Fibroblast of skin of right biceps (primary cell): ENCODE measurements at places on chromosomes 3 and 15.

GRCh38 chr15:33226559-33227181 lies 32.2 kb upstream of the FMN1 start:
- peak; percentile 40 for DNase-seq

DNA sequence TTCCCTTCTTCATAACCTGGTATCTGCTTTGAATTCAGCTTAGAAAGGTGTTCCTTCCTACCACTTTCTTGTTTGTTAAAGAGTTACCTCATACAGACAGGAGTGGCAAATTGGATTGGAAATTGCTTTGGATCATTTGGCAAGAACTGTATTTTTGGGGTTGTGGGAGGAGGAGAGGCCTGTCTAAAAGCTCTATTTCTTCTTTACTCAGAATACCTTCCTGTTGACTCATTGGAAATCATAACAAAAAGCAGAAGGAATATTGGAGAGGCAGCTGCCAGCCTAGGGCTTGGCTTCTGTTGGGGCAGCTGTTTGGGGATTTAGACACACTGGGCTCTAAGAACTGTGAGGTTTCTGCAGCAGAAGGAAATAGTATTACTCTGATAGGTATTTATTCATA lies 14.2 kb downstream of the IQGAP1 start:
- peak; percentile 89 for DNase-seq

DNA sequence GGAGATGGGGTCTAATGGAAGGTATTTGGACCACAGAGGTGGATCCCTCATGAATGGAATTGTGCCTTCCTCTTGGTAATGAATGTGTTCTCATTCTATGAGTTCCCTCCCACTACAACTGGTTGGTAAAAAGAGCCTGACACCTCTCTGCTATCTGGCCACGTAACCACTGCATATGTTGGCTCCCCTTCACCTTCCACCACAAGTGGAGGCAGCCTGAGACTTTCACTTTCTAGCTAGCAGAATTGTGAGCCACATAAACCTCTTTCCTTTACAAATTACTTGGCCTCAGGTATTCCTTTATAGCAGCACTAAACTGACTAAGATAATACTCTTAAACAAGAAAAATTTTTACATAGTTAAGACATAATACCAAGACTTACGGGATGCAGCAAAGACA lies 155.3 kb downstream of the NR1I2 start:
- no peak for DNase-seq

- peak; percentile 69 for DNase-seq
Observed at GRCh38 chr3:73520931-73521461, 103.7 kb downstream of the PDZRN3 start.

DNA sequence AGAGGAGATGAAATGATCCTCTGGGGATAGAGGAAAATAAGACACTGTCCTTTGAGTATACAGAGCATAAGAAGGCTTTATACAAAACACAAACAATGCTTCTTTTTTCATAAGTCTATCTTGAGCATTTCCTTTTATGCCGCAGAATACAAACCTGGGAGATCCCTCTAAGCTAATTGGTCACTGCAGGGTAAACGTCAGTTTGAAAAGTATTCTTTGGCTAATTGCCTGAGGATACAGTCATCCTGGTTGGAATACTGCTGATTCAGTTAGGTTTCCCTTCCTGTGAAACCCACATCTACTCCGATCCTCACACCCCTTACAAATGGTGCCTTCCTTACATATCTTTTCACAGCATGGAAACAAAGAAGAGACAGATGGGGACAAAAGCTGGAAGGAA lies 10.6 kb downstream of the WNT5A start:
- DNase-seq, result peak; percentile 94

DNA sequence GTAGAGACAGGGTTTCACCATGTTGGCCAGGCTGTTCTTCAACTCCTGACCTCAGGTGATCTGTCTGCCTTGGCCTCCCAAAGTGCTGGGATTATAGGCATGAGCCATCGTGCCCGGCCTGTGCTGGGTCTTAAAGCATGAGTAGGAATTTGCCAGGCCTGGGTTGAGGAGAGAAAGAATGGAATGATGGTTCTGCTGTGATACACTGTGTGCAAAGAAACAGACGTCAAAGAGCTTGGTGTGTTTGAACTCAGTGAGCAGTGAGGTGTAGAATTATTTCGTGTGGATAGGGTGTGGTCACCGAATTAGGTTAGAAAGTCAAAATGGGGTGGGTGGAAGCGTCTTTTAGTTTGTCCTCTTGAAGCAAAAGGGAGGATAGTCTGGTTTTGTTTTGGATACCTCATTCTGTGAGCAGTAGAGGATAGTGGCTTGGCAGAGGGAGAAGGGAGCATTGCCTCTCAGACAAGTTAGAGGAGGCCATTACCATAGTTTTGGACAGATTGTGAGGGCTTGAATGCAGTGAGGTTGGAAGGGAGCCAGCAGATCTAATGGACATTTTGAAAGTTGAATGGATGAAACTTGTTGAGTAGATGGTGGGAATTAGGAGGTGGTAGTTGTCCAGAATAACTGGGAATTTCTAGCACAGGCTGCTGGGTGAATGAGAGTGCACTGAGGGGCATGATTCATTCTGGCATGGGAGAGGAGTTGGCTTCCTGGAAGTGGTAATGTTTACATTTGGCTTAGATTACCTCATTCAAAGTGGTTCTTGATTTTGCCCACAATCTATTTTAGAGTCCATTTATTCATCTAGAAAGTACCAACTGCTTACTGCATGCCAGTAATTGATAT lies 27.2 kb downstream of the AKAP13 start:
- peak; percentile 85 for DNase-seq

DNA sequence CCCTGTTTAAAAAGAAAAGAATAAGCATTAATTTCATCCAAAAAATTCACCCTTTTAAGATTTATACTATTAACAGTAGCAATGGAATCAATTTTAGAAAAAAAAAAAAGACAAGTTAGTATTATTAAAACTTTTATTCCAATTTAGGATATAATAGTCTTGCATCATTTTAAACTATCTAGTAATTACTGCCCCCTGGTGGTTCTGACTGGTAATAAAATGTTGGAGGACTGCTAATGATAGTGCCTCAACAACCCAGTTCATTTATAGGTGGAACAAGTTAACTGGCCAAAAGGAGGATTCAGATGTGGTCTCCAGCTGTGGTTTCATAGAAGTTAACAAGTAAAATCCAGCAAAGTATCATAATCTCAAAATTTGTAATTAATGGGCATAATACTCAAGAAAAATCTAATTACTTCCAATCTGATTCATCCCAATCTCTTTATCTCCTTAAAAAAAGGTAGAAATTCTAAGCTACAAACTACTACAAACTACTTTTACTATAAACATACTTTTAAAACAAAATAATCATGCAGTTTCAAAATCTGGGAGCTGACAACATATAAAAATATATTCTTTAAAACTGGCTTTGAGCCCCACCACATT lies 30.7 kb upstream of the WDR49 start:
- peak; percentile 56 for DNase-seq

- DNase-seq, result no peak
Observed at GRCh38 chr3:177823701-177824189, 626.5 kb upstream of the TBL1XR1 start.
